ENCODE measurements at places on chromosomes 7 and 10.

DNA sequence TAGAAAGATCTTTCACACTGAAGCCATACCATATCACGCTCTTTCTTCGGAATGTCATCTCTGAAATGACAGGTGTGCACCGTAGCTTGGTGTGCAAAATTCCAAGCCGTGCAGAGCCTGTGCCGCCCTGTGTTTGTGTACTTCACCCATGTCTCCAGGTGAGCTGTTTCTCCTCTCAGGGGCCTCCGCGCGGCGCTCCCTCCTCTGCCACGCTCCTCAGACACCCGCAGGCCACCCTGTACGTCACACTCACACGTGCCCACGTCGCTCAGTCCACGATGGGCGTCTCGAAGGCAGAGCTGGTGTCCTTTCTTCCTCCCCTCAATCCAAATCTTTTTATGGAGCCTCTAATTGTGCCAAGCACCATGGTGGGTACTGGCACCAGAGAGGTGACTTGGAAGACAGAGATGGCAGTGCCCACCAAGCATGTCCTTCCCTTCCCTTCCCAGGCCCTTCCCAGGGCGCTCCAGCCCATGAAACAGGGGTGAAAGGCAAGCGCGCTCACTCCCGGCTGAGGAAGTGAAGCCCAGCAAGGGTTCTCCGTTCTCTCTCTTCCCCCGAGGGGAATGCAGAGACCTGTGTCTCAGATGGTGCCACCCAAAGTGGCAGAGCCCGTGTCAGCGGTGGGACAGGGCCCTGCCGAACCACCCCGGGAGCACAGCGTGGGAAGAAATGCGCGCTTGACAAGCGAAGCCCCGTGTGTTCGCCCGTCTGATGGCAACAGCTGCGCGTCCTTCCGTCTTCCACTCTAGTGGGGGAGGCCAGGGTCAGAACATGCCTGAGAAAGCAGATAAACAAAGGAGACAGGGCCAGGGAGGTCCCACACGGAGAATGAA, 292.5 kb upstream of the SHH start:
- no peak for DNase-seq

GRCh38 chr7:111012799-111013675, 77.9 kb upstream of the LRRN3 start:
- no peak for DNase-seq

- DNase-seq: no peak
Measured at GRCh38 chr10:102429468-102429867, 2.9 kb downstream of the CUEDC2 start.

DNA sequence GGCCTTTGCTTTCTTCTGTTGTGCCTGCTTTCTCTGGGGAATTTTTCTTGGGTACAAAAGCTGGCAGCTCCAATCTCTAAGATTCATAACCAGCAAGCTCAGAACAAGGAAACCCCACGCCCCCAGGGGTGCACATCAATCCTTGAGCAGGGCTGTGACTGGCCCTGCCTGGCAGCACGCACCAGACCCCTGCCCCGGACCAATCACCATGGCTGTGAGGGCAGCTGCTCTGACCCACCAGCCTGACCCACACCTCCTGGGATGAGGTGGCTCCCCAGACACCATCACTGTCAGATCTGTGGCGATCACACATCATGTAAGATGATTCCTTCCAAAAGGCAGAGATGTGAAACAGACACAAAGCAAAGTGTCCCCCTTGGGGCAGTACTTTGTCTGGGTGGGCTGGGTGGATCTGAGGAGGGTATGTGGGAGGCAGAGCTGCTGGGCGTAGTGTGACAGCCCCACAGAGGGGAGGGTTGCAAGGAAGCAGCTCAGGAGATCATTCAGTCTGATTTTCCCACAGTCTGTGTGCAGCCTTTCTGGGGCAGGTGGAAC, 175.5 kb upstream of the SHH start:
- no peak for DNase-seq

GRCh38 chr10:34228066-34228465, 587.0 kb downstream of the PARD3 start:
- DNase-seq: no peak
